Effector memory CD8-positive, alpha-beta T cell (primary cell): ENCODE measurements at places on chromosomes 11 and 22.

- H3K27me3 ChIP-seq: no peaks in the 10 kb centered on the region
- H3K4me1 ChIP-seq: peaks cover 18% of the 10 kb centered on the region
- H3K27ac ChIP-seq: peak overlapping the region; percentile 100
- peak overlapping the region; percentile 94 for H3K4me3 ChIP-seq
- peaks cover 57% of the 10 kb centered on the region for H3K36me3 ChIP-seq
Measured at GRCh38 chr11:65712633-65713076, 603 bp downstream of the KAT5 start.

DNA sequence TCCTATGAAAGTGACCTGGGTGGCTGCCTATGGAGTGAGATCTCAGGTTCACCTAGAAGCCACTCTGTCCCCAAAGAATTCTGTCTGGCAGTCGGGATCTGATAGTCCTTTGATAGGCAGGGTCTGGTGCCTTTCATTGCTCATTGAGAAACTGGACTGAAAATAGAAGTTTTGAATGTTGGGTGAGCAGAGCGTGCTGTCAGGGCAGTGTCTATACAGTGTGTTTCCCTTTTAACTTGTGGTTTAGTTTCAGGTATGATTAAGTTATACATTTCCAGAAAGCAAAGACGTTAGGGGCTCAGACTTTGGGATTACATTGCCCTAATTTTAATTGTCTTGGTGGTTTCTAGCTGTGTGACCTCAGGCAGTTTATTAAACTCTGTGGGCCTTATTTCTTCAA lies 111.3 kb upstream of the PAX6 start:
- H3K27ac ChIP-seq: no peak overlapping the region
- H3K27me3 ChIP-seq: peaks cover 33% of the 10 kb centered on the region
- no peak overlapping the region for H3K4me3 ChIP-seq
- H3K36me3 ChIP-seq: no peaks in the 10 kb centered on the region

GRCh38 chr11:126716456-126717083 lies 284.0 kb downstream of the KIRREL3 start:
- H3K36me3 ChIP-seq: no peaks in the 10 kb centered on the region
- no peak overlapping the region for H3K27ac ChIP-seq
- no peak for DNase-seq
- peaks cover 19% of the 10 kb centered on the region for H3K27me3 ChIP-seq
- no peak overlapping the region for H3K4me3 ChIP-seq

DNA sequence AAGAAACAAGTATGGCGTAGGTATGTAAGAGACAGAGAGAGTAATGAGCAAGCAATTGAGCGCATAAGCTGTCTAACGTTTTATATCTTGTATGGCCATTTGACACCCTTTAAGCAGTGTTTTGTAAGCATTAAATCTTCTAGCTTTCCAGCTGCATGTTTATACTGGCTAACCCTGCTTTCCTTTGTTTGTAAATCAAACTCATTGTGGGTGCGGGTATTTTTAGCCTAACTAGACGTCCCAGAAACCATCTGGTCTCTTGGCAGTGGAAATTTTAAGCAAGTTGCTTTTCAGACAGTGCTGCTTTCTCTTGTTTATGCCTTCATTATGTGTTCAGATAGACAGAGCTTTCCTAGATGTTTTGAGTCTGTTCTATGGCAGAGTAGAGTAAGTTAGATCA lies 73.5 kb downstream of the RNF169 start:
- H3K4me1 ChIP-seq: peaks cover 23% of the 10 kb centered on the region
- peak overlapping the region; percentile 21 for H3K27ac ChIP-seq
- DNase-seq: no peak
- H3K36me3 ChIP-seq: peaks cover 12% of the 10 kb centered on the region

- peak overlapping the region; percentile 100 for H3K27ac ChIP-seq
- no peaks in the 10 kb centered on the region for H3K27me3 ChIP-seq
- H3K4me1 ChIP-seq: peaks cover 58% of the 10 kb centered on the region
- peak overlapping the region; percentile 98 for H3K4me3 ChIP-seq
Measured at GRCh38 chr11:93740031-93740729, 1.1 kb downstream of the TAF1D start.

DNA sequence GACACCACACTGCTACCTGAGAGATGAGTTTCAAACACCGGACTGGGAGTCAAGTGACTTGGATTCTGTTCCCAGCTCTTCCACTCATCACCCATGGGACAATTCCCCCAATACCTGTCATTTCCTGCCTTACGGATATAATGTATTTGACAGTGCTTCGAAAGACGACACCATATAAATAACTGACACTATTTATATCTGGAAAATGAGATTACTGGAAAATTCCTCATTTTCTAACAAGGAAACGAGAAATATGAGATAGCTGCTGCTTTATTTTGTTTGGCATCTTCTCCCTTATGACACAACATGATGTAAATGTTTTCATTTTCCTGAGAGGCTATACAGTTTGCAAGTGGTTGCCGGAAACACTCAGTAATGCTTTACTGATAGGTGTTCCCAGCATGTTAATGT lies 8.6 kb downstream of the HSCB start:
- H3K27me3 ChIP-seq: no peaks in the 10 kb centered on the region
- no peak overlapping the region for H3K4me3 ChIP-seq
- no peak overlapping the region for H3K27ac ChIP-seq
- peaks cover 15% of the 10 kb centered on the region for H3K4me1 ChIP-seq
- no peak for DNase-seq
